ENCODE measurements at places on chromosomes 1 and 21.

GRCh38 chr21:45451771-45452182 is 46.8 kb downstream of the COL18A1 start:
- DNase-seq, result no peak

DNA sequence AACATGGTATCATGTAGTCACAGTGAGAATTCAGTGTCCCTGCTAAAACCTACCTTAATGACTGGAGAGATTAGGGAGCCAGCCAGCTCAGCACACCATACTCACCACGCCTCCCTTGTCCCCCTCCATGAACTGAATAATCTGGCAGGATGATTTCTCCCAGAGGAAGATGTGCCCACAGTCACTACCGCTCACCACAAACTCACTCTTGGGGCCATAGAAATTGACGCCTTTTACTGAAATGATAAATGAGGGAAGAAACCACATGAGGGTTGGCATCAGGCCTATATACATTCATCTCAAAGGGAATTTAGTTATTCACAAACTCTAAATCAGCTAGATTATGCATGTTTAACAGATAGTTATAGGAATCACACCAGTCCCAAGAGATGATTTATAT is 17.4 kb downstream of the PEA15 start:
- no peak for DNase-seq

DNA sequence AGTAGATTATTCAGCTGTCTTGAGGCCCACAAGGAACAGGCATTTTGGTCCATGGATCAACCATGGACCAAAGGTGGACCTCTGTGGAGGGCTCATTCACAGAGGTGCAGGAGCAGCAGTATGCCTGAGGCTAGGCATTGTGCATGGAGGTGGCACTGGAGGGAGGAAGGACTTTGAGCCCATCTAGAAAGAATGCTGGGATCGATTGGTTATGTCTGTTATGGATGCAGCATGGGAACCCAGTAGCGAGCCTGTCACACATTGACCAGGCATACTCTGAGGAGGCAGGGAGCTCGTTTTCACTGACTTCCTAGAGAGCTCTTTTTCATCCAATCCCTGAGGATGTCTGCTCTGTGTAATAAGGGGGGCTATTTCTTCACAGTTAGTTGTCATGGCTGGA is 75.5 kb downstream of the KCNN3 start:
- no peak for DNase-seq

- DNase-seq, result no peak
These were observed 21.7 kb downstream of the ASTN1 start for GRCh38 chr1:177142791-177143271.

GRCh38 chr1:94883691-94884090 is 43.2 kb downstream of the CNN3 start:
- DNase-seq, result no peak

GRCh38 chr21:43286196-43286595 is 117.4 kb downstream of the CRYAA start:
- DNase-seq, result no peak

- no peak for DNase-seq
These were observed 170.6 kb downstream of the NPHP4 start for GRCh38 chr1:5821540-5822176.

GRCh38 chr1:246794048-246794827 is 70.0 kb downstream of the SCCPDH start:
- DNase-seq, result peak; percentile 78

- no peak for DNase-seq
These were observed 15.7 kb upstream of the NRIP1 start for GRCh38 chr21:15080526-15080925.

GRCh38 chr1:160097911-160098851 is at the start of gene IGSF8:
Gene IGSF8 (minus strand): TSS chr1:160098619. CDS start chr1:160098472, 147 bp downstream.
- DNase-seq, result peak; percentile 96

DNA sequence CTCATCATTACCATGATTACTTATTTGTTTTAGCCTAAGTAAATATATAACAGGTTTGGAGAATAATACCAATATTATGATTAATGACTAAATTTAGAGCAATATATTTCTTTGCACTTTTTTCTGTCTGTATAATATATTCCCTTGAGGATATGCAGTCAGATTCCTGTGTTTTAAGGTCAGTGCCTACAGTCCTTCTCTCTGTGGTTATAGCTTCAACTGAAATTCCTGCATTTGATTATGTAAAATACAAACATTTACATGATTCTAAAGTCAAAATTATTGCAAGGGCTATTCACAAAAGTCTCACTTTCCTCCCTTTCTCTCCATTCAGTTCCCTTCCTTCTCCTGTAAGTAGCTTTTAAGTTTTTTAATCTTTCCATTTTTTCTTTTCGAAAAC is 142.9 kb upstream of the COL6A1 start:
- DNase-seq, result no peak

DNA sequence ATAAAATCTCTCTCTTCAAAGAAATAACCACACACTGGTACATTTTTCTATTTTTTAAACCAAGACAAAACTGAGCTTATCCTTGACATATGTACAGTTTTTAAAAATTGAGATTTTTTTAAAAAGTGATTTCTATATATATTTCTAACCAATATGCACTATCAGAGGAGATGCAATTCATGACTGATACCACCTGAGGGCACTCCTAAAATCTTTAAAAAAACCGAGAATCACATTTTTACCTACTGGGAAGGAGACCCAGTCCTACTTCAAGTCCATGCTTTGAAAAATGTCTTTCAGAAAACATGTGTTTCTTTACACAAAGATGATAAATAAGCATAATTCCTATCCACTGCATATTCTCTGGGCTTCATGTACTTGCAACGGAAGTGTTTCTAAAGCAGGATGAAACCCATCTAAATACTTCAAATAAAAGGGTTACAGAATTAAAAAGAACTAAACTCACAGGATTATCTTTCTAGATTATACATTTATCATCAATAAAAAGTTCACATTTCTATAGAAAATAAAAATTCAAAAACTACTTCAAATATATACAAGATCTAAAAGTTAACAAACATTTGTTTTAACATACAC is 98.6 kb downstream of the ENAH start:
- no peak for DNase-seq

DNA sequence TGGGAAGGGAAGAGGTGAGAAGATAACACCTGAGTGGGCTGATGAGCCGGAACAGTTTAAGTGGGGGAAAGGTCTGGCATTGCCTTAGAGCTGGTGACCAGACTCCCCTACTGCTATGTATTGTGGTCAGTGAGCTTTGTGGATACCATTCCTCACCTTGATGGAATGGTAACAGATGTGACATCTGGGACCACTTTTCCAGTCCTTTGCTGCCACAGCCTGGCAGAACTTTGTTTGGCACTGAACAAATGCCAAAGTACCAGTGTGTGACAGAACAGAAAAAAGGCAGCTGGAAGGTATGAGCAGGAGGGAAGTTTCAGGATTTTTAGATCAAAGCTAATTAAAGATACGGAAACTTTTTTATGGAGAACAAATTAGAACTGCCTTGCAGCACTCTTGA is 6.2 kb downstream of the MED8 start:
- no peak for DNase-seq

- no peak for DNase-seq
These were observed 147.5 kb downstream of the ROR1 start for GRCh38 chr1:63921359-63921758.

GRCh38 chr1:15849775-15850324 is 2.3 kb downstream of the SPEN start:
- no peak for DNase-seq

DNA sequence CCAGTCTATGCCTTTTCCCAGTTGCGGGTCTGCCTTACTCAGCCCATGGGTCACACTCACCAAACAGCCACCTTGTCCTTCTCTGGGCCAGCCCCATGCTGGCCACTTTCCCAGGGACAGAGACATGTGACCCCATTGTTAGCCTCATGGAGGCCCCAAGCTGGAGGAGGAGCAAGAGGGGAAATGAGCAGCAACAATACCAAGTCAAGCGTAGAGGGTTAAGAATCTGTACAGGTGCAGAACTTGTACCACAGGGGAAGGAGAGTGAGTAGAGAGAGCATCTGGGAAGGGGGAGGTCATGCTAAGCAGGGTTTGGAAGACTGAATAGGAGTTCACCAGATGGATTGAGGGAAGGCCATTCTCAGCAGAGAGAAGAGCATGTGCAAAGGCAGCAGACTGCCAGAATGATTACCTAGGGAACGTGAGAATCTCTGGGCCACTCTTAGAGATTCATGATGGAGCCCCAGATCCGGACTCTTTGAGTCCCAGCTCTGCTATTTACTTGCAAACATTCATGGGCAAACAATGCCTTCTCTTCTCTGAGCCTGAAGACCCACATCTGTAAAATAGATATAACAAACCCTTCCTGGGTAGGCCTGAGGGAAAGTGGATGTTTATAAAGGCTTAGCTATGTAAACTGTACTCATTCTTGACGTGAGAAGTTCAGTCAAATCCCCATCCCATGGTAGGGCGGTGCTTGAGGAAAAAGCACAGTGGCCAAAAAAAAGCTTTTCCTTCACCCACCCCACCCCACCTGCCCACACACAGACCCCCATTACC is 2.8 kb upstream of the SLC2A1 start:
- DNase-seq, result no peak

GRCh38 chr1:11795238-11795890 is 10.4 kb downstream of the MTHFR start:
- DNase-seq, result peak; percentile 41

DNA sequence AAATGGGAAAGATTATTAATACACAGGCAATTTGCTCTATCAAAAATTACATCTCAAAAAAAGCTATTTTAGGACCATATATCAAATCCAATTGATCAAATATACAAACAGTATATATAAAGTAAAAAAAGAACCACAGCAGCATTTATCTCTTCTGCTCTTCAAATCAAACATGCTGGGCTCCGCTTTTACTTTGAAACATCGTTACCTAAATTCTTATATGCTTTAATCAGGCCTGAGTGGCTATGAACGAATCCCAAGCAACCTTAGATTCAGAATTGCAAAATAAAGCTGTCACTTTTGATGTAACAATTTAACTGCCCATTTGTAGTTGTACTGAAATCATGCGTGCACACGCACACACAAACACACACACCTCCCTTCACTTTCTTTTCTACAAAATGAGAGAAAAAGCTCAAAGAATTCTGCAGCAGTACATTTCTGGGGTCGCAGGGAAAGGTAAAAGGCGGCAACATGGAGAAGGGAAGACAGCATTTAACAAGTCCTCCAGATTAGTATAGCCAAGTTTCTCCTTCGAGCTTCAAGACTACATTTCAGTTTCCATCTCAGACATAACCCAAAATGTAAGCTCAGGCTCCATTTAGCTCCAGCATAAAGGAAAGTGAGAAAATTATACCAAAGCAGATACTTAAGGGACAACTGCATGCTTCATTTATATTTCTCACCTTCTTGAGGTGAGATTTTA is 92.2 kb upstream of the TTC39A start:
- no peak for DNase-seq

DNA sequence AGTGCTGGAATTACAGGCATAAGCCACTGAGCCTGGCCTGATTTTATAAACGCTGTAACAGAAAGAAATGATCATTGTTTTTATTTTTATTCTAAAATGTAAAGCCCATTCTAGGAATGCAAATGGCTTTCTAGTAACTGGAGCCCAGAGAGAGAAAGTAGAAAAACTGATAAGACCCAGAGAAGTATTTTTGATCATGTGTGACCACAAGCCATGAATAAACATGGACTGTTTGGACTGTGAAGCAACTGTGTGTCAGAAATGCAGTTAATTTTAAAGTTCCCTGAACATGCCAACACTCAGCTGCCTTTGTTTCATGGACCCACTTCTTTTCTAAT is 39.7 kb downstream of the EIF2B3 start:
- no peak for DNase-seq

DNA sequence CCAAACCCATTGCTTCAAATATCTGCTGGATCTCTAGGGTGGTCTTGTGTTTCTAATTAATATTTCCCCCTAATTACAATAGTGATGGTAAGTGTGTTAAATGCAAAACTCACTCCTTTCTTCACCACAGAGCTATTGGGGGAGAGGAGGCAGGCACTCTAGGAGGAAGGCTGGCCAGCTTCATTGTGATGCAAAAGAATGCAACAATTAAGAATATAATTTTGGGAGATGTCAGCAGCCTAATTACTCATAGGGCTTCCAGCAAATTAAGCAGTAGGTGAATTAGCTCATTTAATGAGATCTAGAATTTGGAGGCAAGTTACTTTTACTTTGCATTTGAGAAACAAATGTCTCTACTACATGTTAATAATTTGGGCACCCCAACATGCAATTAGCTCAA is 560.4 kb upstream of the DAB1 start:
- no peak for DNase-seq

GRCh38 chr1:170290276-170290675 is 144.5 kb downstream of the NTMT2 start:
- no peak for DNase-seq

DNA sequence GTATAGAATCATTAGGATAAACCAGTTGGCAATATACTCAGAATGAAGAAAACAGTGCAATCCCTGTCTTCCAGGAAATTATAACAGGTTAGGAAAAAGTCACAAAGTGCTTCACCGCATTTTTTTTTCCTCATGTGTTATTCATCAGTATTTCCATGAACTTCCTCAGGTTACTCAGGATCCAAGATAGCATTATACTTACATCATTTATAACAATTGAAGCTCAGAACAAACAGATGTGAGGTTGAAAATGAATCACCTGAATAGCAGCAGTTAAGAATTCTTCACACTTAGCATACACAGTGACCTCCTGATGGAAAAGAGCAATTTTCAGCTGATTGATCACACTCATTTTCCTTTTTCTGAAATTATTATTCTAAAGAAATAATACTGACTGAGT is 1040.7 kb upstream of the B3GALT2 start:
- DNase-seq, result no peak

DNA sequence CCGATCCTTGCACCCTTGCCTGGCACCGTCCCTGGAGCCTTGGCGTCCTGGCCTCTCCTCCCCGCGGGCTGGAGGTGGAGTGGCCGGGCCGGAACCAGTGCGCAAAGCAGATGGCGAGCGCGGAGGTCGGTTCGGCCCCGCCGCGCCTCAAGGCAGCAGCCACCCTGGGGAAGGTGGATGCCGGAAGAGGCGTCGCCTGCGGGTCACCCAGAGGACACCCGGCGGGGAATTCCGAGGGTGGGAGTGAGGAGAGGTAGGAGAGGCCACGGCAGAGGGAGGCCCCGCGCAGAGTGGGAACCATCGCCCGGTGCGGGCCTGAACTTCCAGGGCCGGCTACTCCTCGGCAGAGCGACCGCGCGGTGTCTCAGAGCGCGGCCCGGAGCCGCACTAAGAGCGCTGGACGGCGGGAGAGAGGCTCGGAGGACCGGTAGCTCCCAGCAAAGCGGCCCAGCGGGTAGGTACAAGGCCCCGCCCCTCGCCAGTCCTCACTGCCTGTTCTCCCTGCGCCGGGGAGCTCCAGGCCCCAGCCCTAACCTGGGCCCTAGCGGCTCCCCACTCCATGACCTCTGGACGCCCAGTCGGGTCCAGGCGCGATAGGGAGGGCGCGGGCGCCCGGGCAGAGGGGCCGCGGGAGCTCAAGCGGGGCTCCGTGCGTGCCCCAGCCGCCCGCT is at the start of gene RNF207:
RNF207 (plus strand) TSS at position 271 of the 671 bp plus-strand sequence. CDS start 417 bp downstream, outside the sequence.
- DNase-seq, result no peak

All from suprapubic skin (tissue), 4 donors.